ENCODE measurements at places on chromosomes 7 and 10.

DNA sequence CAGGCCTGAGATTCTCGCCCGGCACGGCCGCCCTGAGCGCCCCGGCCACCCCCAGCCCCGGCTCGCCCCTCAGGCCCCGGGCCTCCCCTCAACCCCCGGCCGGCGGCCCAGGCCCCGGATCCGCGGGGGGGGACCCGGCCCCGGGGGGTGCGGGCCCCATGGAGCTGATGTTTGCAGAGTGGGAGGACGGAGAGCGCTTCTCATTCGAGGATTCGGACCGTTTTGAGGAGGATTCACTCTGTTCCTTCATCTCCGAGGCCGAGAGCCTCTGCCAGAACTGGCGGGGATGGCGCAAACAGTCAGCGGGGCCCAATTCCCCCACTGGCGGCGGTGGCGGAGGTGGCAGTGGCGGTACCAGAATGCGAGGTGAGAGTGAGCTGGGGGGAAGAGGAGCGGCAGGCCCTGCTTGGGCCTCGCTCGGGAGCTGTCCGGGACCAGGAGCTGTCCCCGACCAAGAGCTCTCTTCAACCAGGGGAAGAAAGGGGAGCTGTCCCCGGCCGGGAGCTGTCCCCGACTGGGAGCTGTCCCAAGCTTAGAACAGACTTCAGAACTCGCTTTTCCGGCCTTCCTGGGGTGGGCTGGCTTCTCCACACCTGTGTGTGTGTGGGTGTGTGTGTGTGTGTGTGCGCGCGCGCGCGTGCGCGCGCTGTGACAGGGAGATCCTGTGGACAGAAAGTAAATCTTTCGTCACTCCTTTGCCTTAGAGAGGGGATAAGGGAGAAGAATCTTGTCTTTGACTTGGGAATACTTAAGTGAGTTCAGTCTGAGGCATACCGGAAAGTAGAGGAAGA lies 510 bp downstream of the ZSWIM8 start:
- no peak for DNase-seq

- DNase-seq = no peak
These were observed 58.8 kb downstream of the SHOC2 start for GRCh38 chr10:110978204-110978603.

DNA sequence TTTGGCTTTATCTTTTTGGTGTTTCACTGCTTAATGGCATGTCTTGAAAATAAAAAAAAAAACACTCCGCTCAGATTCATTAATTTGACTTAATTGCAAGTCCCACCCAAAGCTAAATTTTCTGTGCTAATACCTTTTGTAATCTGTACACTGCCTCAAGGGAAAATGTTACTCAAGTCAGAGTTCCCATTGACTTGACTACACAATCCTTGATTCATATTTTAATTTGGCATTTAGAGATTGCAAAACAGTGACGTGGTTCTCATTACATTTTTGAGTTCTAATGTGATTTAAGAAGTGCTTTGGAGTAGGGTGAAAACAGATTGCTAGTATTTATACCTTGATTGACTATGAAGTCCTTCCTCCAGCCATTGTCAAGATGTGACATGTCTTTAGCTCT lies 21.3 kb upstream of the LIPM start:
- no peak for DNase-seq

- peak; percentile 61 for DNase-seq
These were observed 471 bp downstream of the MGMT start for GRCh38 chr10:129467359-129468064.

DNA sequence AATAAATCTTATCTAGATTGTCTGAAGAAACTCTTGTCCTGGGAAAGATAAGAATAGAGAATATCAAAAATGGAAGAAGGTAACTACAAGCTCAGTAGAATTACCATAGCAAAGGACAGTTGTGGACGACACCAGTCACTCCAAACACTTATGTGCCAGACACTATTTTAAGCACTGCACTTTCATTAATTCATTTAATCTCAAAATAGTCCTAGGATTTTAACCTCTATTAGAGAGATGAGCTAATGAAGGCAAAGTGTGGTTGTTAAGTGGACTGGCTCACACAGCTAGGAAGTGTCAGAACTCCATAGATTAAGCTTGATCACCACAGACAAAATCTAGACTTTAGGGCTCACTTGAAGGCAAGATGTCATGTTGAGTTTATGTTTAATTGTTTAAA lies 168.9 kb downstream of the CDC14C start:
- DNase-seq = no peak

- no peak for DNase-seq
These were observed 161.2 kb downstream of the CELF2 start for GRCh38 chr10:11178606-11179515.

GRCh38 chr7:1742555-1743303 lies 72.7 kb downstream of the ELFN1 start:
- peak; percentile 67 for DNase-seq

GRCh38 chr7:131224996-131225395 lies 102.7 kb upstream of the MKLN1 start:
- no peak for DNase-seq

- DNase-seq = no peak
These were observed 27.4 kb downstream of the UCMA start for GRCh38 chr10:13206546-13207443.

DNA sequence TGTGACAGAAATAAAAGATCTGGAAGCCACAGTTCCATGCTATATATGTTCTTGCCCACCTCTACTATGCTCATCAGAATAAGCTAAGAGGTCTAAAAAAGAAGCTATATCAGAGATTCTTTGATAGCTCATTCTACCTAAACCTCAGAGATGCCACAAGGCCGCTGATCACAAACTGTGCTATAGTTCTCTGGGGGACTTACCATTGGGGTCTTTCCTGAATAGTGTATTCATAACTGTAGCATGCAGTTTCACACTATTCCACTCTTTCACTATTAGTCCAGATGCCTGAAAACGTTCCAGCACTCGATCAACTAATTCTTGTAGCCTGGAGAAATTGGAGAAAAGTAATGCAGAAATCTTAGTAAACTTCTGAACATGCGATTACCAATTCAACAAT lies 44.5 kb upstream of the SPOCK2 start:
- no peak for DNase-seq

DNA sequence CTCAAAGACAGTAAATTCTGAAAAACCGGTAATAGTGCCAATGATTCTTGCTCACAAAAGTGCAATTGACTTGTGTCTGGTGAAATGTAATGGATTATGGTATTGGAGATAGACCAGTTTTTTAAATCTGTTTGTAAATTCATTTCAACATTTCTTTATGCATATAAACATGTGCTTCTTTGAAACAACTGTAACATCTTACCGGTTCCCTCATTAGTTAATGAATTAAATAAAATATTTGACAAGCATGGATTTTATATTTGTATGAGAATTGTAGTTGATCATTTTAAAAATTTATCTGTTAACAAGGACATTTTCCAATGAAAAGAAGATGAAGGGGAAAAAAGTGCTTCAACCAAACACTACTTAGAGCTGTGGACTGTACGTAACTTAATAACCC lies 21.0 kb upstream of the APBB1IP start:
- no peak for DNase-seq

DNA sequence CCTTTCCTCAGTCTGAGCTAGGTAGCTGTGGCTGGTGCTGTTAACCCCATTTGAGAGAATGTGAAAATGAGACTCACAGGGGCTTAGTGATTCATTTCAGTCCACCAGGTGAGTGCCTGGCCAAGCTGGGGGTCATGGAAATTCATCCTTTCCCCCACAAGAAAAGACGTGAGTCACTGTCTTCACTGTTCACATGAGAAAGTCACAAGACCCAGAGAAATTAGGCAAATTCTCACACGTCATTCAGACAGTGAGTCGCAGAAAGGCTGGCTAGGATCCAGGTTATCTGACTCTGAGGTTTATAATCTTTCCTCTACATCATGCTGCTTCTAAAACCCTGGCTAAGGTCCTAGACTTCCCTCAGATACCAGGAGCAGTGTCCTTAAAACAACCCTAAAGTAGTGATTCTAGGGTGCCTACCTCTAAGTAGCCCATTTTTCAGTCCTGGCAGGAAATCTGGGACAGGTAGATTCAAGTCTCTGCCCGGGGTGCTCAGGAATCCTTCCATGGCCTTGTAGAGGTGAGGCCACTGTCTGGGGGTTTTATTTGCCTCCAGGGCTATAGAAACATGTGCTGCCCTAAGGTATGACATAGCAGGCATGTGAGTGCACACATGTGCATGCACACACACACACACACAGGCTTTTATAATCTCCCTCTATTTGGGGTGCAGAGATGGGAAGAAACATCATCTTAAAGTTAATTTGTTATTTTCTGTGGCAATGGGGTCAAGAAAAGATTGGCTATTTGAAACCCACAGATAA lies 427.9 kb upstream of the CELF2 start:
- DNase-seq = no peak

DNA sequence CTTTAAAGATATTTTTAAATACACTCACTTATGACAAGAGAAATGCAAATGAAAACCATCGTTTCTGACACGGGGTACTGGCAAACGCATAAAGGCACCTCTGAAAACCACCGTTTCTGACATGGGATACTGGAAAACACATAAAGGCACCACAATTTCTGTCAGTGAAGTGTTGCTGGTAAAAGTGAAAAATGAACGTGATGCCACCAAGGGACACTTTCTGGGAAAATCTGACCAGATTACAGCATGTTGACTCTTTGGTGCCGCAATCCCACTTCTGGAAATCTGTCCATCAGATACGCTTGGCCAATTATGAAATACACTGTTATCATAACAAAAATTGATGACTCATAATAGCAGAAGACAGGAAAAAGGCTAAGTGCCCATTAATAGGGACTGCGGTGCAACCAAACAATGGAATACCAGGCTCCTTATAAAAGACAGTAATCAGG lies 131.7 kb downstream of the ZMYND11 start:
- DNase-seq = no peak

DNA sequence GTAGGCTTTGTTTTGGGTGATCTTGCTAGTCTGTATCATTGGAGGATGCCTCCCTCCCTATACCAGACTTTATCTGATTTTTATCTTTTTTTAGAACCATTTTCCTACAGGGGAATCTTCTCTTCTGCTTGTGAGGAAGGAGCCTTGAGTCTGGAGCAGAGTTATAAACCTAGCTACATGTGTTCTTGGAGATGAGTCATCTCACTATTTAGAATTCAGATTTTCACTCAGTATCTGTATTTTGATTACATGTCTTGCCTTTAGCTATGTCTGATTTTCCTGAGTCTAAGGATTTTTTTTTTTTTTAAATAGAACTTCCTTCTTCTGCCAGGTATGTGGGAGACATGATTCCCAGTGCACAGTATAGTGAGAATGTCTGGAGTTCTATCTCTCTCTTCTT lies 211.6 kb upstream of the MBL2 start:
- no peak for DNase-seq

GRCh38 chr10:44956226-44956625 lies 3.4 kb upstream of the RASSF4 start:
- no peak for DNase-seq

- DNase-seq = no peak
These were observed 83.3 kb downstream of the PAX2 start for GRCh38 chr10:100828738-100829096.

DNA sequence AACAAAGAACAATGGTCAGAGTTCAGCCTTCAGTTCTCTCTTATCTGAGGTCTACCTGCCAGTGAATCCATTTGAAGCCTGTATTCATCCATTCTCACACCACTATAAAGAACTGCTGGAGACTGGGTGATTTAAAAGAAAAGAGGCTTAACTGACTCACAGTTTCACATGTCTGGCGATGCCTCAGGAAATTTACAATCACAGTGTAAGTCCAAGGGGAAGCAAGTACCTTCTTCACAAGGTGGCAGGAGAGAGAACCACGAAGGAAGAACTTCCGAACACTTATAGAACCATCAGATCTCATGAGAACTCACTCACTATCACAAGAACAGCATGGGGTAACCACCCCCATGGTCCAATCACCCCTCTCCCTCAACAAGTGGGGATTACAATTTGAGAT lies 33.0 kb upstream of the SLC25A13 start:
- no peak for DNase-seq

- DNase-seq = no peak
These were observed 14.3 kb downstream of the PCBD1 start for GRCh38 chr10:70874061-70874460.

- DNase-seq = no peak
These were observed 377.2 kb downstream of the TNS3 start for GRCh38 chr7:47204709-47205108.

DNA sequence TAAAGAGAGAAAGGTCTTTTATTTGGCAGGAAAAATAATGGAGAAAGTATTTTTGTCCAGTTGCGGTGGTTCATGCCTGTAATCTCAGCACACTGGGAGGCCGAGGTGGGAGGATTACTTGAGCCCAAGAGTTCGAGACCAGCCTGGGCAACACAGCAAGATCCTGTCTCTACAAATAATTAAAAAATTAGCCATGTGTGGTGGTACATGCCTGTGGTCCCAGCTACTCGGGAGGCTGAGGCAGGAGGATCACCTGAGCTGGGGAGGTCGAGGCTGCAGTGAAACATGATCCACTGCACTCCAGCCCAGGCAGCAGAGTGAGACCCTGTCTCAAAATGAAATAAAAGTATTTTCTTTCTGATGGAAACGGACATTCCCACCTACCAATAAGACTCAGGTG lies 77.8 kb upstream of the MKRN1 start:
- DNase-seq = no peak

DNA sequence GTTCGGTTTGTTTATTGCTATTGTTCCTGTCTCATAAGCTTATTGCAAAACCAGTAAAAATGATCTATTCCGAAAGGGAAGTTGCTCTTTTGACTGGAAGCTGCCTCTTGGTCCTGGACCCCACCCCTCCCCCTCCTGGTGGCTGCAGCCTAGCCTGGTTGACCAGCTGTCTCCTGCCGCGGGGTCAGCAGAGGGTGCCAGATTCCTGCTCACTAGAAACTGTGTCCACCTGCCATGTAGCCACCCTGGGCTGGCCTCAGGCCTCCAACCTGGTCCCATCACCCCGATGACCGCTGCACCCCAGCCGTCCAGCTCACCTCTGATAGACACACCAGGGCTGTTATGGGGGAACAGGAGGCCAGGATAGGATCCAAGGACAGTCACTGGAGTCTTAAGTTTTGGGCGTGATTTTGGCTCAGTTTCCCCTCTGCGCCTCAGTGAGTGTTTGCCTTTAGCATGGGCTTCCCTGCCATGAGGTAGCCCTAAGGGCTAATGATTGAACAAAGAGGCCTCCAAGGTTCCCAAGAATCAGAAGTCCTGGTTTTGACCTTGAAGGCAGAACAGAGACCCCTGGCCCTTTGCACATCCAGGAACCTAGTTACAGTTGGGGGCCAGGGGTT lies 32.9 kb upstream of the SLF2 start:
- DNase-seq = no peak

GRCh38 chr7:128409596-128410450 lies at the start of gene IMPDH1:
TSS of gene IMPDH1 (minus strand) at chr7:128409982. CDS start at chr7:128409901, 81 bp downstream.
- peak; percentile 91 for DNase-seq

Data from right kidney (tissue), 9 donors.